NCI-H1436 (cell line): ENCODE measurements at places on chromosomes 16 and 17.
A peak's percentile ranks its signal among the peaks of the same experiment; 100 is the strongest.

GRCh38 chr17:63275971-63276745 is 169.9 kb downstream of the CYB561 start:
- DNase-seq, result no peak

- no peak for DNase-seq
Observed at GRCh38 chr17:72950242-72950931, 142.1 kb downstream of the SLC39A11 start.

DNA sequence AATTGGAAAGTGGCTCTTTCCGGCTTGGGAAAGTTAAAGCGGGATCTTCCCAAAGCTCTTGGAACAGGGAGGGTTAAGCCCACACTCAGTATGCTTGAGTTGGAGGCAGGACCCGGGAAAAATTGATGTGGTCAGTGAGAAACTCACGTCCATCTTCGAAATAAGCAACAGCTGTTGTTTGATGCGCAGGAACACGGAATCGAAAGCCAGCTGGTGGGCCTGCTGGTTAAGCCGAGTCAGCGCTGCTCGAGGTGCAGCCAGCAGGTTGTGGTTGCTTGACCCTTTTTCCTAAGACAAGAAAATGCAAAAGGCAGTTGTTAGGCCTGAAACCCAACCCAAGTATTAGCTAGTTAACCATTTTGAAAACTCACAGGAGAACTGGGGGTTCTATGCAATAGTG is 49.4 kb downstream of the COG7 start:
- DNase-seq, result no peak

DNA sequence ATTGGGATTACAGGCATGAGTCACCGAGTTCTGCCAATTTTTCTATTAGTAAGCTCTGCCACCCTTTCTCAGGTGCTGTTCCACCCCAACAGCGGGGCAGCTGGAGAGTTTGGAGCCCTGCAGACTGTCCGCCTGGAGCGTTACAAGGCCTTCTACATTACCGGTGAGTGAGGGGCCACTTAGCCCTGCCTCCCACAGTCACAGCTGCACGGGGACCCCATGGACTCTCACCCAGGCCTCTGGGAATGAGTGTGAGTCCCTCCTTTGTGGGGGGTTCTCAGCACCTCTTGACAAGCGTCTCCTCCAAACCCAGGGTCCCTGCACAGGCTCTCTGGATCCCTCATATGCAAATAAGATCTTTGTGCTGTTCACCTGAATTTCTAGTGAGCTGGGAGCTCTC is 56.0 kb downstream of the WIPI1 start:
- DNase-seq, result no peak

- DNase-seq, result peak; percentile 72
Observed at GRCh38 chr17:17682737-17683680, 1.8 kb downstream of the RAI1 start.

GRCh38 chr16:75219838-75220237 is 1.1 kb downstream of the CTRB1 start:
- no peak for DNase-seq

DNA sequence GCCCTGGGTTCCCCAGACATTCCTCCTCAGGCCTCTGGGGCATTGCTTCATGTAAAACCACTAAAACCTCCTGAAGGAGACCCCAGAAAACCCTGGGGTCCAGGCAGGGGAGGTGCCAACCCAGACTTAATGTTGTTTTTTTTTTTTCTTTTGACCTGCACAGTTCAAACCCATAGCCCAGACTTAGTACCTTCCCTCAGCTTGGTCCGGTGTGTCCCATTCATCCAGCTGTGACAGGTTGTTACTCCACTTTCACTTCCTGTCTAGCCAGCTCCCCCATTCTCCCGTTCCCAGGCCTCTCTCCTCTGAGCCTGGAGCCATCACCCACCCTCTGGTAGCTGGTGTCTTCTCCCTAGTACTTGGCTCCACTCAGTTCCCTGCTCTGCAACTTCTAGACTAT is 4.8 kb downstream of the CDR2L start:
- no peak for DNase-seq

DNA sequence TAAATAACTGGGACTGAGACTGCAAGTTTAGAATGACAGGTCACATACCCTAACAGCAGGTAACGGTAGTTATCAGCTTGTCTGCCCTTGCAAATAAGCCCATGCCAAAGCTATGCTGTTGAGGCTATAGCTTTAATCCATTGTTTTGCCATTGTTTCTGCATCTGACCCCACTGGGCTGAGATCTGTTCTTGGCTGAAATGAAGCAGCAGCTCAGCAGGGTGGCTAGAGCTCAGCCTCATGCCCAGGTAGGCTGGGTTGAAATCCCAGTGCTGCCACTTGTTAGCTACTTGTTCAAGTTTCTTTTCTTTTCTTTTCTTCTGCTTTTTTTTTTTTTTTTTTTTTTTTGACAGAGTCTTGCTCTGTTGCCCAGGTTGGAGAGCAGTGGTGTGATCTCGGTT is 40.1 kb downstream of the NKD1 start:
- no peak for DNase-seq

- DNase-seq, result peak; percentile 67
Observed at GRCh38 chr17:58391302-58391984, 25.9 kb downstream of the RNF43 start.

DNA sequence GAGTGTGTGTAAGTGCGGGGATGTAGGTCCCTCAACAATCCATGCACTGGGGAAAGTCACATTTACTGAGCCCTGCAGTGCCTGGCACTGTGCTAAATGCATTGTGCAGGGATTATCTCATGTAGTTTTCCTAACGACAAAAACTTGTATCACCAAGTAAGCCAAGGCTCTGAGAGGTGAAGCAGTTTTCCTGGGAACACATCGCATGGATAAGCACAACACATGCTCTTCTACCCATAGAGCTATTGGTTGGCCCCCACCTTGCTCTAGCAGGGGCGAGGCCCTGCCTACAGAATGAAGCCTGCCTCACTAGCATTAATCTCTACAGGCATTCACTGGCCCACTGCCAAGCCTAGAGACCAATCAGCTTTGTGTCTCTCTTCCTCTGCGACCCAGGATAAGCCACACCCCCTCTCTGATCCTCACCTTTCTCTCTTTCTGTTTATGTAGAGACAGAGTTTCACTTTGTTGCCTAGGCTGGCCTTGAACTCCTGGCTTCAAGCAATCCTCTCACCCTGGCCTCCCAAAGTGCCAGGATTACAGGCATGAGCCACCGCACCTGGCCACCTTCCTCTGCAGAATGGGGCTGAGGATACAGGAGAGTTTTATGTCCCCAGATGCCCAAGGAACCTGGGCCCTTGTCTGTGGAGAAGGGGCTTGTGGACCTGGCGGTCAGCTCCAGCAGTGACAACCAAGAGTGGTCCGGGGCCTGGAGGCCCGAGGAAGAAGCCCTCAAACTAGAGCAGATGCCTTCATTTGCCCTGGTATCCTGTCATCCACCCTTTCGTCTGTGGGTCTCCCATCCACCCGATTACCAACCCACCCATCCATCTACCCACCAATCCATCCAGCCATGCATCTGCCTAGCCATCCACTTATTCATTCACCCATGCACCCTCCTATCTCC is 12.8 kb downstream of the CDH16 start:
- peak; percentile 56 for DNase-seq

GRCh38 chr17:79707931-79708891 is 22.5 kb upstream of the ENPP7 start:
- peak; percentile 33 for DNase-seq

- DNase-seq, result no peak
Observed at GRCh38 chr16:11583166-11583565, 3.6 kb downstream of the LITAF start.

DNA sequence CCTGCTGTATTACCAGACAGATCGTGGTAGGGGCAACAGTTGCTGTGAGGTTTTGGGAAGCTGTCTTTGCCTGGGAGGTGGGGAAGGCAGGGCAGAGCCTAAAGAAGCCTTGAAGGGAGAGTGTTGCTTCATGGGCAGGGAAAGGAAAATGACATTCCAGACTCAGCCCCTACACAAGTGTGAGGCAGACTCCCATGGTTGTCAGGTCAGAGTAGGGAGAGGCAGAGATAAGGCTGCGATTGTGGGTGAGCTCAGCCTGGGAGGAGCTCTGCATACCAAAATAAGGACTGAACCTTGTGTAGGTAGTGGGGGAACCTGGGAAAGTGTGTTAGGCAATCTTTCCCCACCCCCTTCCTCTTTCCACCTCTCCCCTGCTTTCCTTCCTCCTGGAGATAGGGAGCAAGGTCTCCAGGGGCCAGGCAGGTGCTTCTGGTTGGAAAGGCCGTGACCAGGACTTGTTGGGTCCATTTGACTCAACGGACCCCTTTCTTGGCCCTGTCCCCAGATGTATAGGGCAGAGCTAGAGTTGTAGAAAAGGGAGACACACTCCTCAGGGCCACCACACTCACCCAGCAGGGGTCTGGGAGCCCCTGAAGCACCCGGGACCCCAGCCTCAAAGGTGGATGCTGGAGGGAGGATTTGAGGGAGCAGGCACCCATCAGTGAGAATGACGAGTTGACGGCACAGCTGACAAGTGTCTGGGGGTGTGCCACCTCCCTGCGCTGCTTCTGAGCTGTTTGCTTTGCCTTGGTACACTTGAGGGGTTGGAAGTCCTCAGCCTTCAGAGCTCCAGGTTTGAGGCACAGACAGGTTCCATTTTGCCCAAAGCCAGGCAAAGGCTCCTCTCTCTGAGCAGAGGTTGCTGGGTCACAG is 18.5 kb upstream of the TOB1 start:
- no peak for DNase-seq

DNA sequence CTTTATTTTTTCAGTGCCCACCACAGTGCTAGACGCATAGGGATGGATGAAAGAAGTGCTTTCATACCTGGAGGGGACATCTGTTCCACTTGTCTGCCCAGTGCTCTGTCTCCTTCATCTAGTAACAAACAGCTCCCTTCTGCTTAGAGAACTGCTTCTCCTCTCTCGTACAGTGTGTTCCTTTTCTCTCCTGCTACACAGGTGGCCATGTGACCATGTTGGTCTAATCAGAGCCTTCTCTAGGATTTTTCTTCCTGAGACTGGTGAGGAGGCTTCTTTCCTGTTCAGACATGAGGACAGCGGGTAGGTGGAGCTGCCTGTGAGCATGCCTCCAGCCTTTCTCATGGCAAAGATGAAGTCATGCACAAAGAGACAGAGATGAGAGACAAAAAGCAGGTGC is 182.7 kb downstream of the TMEM132E start:
- DNase-seq, result no peak

DNA sequence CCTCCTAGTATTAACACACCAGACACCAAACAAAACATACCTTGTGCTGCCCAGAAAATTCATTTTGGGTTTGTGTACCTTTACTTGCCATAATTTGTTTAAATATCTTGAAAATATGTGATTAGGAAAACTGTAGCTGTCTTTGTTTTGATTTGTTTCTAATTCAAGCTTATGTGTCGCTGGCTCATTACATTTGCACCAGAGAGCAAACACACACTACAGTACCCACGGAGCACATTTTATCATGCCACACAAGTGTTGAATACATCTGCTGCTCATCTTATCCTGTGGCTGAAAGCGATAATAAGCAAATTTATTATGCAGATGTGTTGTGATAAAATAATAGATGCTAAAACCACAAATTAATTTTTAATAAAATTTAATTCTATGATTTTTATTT is 63.1 kb downstream of the SPAG9 start:
- no peak for DNase-seq

GRCh38 chr17:59637611-59638310 is 18.1 kb downstream of the CLTC start:
- DNase-seq, result no peak

GRCh38 chr17:42563543-42563942 is 1.6 kb downstream of the COASY start:
- DNase-seq, result no peak

DNA sequence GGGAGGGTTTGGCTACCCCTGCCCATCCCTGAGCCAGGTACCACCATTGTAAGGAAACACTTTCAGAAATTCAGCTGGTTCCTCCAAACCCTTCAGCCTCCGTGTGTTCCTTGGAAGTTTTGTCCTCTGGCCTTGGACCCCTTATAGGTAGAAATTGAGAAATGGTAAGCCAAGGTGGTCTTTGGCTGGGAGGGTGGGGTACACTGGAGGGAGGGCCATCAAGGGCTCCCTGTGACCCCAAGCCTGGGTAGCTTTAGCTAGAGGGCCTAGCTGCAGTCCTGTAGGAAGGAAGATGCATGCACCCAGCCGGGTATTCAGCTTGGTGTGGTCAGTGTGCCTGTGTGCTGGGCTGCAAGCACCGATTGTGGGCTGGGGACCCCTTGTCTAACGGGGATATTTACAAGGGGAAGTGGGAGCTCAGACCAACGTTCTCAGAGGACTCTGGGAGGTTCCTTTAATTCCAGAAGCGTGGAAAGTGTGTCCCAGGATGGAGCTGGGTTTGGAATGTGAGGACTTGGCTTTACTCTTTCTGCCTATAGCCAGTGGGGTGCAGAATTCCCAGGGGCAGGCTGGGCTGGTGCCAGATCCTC is 6.8 kb downstream of the NAT9 start:
- DNase-seq, result no peak

DNA sequence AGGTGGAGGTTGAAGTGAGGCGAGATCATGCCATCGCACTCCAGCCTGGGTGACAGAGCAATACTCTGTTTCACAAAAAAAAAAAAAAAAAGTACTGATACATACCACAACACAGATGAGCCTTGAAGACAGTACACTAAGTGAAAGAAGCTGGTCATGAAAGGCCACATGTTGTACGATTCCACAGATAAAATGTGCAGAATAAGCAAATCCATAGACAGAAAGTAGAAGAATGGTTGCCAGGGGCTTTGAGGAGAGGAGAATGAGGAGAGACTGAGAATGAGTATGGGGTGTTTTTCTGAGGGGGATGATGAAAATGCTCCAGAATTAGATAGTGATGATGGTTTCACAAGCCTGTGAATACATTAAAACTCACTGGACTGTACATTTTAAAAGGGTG is 155.6 kb upstream of the PSMD7 start:
- no peak for DNase-seq
